ENCODE measurements at places on chromosomes 12 and 14.

GRCh38 chr12:65280306-65280705 is 1.8 kb downstream of the MSRB3 start:
- DNase-seq, result no peak

DNA sequence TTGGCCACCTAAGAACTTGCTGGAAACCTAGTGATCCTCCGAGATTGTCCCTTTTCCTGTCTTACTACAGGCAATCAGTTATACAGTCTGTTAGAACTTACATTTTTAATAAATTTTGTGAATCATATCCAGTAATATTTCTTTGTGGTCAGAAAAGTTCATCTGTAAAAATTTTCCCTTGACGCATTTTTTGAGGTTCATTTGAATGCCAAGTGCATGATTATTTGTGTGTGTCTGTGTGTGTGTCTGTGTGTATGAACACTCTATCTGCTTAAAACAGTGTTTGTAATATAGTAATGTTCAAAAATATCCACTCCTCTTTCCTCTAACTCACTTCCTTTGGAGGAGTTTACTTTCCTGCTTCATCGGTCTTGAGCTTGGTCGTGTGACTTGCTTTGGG is 468.7 kb upstream of the FLRT2 start:
- no peak for DNase-seq

DNA sequence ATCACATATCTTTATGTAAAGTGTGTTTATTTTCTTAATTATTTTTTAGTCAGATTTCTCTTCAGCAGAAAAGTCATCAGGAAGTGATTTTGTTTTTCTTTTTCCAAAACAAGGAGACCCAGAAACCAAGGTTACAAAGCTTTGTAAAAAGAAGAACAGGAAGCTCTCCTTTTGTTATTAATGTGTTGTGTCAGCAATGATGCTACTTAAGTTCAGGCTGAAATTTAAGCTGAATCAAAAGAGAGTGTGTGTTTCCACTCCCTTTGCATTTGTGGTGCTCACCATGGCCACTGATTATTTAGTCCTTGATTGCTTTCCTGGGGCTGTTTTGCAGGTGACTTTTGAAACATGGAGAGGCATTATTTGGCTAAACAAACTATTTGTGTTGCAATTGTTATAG is 155.3 kb upstream of the ATP2B1 start:
- peak; percentile 79 for DNase-seq

GRCh38 chr14:52268279-52269061 is 972 bp downstream of the PTGDR start:
- no peak for DNase-seq

DNA sequence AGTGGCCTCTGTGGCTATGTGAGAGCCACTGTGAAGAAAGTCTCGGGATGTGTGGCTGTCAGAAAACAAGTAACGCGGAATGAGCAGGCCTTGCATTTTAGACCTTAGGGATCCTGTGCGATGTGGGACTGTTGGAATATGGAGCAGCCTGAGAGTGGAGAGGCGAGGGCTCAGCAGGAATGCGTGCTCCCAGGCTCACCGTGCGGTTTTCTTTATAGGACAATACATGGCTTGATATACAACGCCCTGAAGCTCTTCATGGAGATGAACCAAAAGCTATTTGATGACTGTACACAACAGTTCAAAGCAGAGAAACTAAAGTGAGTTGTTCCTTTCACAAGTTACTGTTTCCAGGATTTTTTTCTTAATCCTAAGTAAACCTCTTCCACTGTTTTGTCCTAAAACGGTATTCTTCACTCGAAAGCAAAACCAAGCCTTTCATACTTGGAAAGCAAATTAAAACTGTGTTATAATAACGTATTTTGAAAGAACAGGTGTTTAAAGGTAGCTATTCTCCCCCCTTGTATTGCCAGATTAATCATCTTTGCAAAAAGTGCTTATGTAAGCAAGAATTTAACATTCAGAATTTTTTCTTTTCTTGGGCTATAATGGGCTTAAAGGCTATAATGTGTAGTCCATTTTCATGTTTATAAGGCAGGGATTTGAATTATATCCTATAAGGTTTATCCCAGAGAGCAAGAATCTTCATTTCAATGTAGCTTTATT is 54.8 kb upstream of the DYNC1H1 start:
- no peak for DNase-seq

DNA sequence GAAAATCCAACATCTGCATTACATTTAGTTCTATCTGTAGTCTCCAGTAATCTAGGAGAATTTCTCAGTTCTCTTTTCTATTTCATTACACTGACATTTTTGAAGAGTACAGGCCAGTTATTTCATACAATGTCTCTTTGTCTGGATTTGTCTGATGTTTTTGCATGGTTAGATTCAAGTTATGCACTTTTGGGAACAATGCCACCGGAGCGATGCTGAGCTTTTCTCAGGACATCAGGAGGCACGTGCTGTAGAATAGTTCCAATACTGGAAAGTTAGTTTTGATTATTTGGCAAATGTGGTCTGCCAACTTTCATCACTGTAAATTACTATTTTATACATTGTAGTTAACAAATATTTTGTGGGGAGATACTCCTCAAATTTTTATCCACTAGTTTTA is 43.1 kb downstream of the ALDH1L2 start:
- no peak for DNase-seq
